ENCODE measurements at places on chromosomes 16 and 17.

DNA sequence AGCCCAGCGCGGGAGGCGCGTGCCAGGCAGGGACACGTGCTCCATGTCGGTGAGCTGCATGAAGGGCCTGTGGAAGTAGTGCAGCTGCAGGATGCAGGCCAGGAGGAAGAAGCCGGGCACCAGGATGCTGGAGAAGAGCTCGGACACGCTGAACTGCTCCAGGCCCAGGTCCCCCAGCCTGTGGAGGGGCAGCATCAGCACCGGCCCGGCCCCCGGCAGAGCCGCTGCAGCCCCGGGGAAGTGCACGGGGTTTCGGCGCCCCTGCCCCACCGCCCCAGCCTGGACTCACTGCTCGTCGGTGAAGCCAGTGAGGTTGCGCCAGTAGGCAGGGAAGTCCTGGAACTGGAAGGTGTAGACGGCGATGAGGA is 28.0 kb downstream of the CTU2 start:
- DNase-seq, result no peak

GRCh38 chr16:29962344-29962994 is 590 bp downstream of the TMEM219 start:
- DNase-seq, result no peak

DNA sequence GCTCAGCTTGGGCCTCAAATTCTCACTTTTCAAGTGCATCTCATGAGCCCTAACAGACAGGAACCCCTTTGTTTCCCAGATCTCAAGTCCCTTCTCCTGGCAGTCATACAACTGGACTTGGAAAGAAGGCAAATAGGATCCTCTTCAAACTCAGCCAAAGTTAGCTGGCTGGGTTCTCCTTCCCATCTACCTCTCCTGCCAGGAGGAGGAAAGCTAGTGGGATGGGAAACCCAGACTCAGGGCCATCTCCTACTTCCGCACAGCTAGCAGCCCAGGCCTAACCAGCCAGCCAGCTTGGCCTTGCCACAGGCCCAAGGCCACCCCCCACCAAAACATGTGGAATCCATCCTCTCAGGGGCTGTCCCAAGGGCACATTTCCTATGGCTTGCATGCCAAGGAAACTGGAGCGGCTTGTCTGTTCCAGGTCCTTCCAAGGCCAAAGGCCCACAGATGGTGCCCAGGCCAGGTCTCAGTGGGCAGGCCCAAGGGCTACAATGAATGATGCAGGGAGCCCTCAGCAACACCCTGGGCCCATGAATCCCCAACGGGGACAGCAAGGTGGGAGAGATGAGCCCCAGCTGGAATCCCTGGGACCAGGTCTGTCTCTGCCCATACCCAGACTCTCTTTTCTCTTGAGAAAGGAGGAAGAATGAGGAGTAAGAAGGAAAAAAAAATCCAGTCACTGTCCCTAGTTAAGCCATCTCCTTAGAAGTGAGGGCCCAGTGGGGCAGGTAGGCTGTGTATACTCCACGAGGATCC is 1.7 kb downstream of the SMARCD2 start:
- no peak for DNase-seq

DNA sequence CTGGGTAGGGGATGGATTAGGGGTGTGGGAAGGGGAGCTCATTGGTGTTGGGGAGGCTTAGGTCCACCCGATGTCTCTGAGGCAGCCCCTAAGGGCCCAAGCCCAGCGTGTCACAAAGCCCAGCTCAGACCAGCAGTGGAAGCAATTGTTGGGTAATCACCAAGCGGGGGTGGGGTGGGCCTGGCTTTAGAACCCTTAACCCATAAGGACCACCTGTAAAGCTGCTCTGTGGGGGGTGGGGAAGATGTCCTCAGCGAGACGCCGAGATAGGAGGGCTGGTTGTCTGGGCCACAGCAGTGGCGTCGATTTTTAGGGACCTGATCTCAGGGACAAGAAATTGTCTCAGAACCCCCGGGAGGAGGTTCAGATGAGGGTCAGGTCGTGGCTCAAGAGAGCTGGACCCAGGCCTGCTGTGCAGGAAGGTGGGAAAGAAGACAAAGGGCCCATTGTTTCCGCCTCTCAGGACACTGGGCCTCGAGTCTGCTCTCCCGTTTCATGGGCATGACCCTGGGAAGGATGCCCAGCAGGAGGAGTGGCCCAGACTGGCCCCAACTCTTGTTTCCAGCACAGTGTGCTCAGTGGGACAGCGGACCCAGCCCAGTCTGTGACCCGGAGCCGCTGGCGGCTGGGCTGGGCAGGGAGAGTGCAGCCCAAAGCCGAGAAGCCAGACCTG is 15.9 kb downstream of the ST6GALNAC2 start:
- peak; percentile 46 for DNase-seq

- peak; percentile 91 for DNase-seq
Observed at GRCh38 chr17:81037026-81037797, 2.3 kb downstream of the BAIAP2 start.

DNA sequence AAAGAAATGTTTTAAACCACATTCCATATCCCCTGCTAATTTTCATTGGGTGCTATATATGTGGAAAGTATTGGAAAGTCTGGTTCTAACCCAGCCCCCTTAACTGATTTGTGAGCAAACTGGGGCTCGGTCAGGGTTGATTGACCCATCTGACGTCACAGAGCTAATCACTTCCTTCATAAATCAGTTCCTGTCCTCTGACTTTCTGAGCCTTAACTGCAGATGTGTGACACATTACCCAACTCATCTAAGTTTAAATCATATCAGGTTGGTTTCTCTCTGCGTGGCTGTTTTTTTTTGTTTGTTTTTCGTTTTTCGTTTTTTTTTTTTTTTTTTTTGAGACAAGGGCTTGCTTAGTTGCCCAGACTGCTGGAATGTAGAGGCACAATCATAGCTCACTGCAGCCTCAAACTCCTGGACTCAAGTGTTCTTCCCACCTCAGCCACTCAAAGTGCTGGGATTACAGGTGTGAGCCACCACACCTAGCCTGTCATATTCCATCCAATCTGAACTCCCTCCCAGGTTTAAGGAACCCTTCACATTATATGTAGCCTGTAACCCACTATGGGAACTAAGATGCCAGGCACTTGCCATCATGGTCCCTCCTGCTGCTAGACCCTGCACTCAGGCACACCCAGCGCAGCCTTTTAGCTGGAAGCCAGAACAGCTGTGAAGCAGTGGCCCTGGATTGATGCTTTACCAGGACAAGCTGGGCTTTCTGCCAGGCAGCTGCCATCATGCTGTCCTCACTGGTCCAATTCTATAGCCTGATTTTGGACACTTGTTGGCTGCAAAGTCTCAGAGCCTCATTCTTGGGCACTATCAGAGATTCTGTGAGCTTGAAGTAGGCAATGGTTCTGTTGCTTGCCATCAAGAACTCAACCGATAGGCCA is 6.9 kb upstream of the BPTF start:
- no peak for DNase-seq

DNA sequence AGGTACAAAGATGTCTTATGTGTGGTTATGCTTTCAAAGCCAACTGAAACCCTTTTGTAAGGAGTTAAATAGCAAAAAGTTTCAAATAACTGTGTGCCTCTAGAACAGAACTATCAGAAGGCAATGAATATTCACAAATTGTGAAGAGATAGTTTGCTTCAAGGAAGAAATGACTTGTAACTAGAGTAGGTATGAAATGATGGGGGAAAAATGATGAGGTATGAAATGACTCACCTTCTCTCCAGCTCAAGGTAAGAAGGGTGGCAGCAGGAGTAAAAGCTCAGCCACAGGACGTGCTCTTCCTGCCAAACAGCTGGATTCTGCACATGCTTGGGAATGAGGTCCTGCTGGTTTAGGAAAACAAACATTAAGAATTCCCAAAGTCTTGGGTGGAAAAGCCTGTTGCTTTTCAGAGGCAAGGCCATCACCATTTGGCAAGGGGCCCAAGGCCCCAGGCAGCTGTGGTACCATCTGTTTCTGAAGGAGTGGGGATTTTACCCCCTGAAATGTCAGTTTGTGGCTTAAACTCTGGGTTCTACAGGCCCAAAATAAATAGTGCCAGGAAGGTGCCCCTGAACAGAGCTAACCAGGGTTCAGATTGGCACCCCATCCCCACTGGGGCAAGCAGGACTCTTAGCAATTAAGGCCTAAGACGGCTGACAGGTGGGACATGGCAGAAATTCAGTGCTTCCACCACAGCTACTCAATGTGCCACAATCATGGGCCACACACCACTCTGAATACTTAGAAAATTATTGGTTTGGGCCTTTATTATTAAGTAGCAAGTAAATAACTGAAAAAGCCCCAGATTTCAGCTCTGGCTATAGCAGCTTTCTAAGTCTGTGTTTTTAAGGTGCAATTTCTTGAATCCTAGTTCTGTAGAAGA is 13.3 kb downstream of the HERPUD1 start:
- no peak for DNase-seq

DNA sequence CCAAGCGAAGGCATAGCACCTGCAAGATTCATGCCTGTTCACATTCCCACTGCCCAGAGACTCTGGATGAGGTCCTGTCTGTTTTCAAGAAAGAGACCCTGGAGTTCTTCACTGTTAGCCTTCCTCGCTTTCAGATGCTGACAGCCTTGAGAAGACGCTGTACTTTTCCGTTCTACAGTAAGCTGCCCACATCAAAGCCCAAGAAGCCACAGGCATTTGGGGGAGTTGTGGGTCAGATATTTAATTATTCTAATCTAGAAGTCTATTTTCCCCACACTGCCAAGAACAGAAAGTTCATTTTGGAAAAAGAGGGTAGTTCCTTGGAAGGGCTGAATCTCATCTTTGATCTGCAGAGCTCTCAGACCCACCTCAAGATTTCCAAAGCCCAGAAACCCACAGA is 127.9 kb downstream of the AXIN2 start:
- DNase-seq, result no peak

DNA sequence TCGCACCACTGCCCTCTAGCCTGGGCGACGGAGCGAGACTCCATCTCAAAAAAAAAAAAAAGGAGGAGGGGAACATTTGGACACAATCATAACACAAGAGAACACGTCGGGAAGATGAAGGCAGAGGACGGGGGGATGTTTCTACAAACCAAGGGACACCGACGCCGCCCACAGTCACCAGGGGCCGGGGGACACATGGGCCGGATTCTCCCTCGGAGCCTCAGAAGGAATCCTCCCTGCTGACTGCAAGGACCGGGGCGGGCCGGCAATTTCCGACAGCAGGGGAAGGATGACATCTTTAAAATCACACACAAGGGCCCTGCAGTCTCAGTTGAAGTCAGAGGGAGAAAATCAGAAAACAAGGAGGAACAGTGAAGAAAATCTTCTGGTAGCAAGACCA is 8.1 kb upstream of the CHMP6 start:
- DNase-seq, result no peak

DNA sequence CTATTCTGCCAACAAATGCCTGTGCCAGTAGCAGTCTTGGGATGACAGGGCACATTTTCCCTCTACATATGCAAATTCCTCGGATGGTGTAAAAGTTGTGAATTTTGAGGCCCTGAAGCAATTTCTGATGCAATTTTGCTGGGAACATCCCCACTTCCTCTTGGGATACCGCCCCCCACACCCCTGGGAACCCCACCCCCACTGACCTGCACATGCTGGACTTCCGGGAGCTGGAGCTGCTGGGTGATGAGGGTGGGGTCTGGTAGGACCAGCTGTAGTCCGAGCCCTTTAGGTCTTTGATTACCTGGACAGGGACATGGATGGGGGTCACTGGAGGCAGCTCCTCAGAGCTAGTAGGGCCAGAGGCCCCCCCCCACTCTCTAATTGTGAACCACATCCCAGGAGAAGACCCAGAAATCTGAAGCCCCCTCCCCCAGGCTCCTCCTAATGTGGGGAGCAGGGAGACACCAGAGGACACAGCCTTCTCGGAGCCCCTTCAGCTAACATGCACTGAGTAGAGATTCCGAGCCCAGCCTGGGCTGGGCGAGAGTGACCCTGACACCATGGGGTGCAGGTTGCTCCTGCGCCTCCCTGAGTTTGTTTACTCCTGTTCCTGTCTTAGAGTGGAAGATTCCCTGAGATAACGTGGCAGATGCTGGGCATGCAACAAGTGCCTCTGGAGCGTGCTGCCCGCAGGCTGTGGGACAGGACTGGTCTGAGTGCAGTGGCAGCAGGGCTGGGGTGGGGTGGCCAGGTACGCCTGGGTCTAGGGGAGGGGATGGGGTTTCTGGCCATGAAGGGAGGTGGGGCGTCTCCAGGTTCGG is 9.0 kb downstream of the MTSS2 start:
- peak; percentile 50 for DNase-seq

DNA sequence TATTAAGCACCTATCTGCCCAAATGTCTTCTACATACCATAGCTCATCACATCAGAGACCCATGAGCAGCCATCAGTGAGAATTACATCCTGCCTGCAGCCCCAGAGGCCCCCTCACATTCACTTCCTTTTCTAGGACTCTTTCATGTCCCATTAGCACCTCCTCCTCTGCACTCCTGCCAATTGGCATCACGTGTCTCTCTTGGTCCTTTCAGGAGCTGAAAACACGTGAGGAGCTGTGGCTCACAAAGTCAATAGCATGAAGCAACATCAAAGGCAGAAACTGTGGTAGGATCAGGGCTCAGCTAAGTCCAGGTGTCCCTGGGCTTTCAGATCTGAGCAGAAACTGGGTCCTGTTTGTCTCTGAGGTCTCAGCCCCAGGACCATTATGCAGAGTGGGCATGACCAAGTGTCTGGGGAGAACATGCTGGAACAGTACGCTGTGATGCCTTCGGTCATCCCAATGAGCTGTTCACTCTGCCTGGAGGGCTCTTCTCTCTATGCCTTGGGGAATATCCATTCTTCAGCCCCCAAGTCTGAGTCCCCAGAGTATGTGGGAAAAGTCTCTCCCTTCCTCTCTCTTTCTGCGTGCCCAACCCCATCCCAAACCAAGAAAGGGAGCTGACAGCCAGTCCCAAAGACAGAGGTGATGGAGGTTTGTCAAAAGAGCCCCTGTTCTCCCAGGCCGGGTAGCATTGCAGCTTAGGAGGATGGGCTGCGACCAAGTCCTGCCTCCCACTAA is 457.0 kb upstream of the CDH5 start:
- peak; percentile 80 for DNase-seq

GRCh38 chr16:80079072-80079471 is 461.7 kb upstream of the DYNLRB2 start:
- no peak for DNase-seq

DNA sequence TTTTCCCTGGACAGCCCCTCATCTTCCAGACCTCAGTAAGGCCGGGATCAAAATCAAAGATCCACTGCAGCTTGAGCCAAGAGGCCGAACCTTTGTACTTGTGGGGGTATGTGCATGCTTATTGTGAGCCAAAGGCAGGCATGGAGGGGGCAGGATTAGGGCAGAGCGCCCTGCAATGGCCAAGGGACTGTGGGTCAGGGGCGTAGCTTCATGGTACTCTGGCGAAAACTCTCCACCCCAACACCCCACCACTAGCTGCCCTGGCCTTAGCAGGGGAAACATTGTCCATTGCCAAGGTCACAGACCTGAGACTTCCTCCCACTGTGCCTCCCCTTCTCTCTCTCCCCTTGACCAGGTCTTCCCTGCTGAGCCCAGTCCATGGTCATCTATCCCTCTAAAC is 90.1 kb downstream of the TMEM132E start:
- peak; percentile 21 for DNase-seq

Measured in right lobe of liver (tissue), 6 donors.